GM04504 (cell line): ENCODE measurements at places on chromosomes 1 and 21.

DNA sequence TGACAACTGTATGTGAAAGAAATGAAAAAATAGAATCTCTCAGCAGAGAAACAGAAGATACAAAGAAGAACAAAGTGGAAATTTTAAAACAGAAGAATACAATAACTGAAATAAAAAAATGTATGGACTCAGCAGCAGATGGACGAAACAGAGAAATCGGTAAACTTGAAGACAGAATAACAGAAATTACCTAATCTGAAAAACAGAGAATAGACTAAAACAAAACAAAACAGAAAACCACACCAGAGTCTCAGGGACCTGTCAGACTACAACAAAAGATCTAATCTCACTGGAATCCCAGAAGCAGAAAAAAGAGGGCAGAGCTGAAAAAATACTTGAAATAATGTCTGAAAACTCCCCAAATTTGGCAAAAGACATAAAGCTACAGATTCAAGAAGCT is 83.0 kb downstream of the ZSWIM5 start:
- DNase-seq, result no peak

DNA sequence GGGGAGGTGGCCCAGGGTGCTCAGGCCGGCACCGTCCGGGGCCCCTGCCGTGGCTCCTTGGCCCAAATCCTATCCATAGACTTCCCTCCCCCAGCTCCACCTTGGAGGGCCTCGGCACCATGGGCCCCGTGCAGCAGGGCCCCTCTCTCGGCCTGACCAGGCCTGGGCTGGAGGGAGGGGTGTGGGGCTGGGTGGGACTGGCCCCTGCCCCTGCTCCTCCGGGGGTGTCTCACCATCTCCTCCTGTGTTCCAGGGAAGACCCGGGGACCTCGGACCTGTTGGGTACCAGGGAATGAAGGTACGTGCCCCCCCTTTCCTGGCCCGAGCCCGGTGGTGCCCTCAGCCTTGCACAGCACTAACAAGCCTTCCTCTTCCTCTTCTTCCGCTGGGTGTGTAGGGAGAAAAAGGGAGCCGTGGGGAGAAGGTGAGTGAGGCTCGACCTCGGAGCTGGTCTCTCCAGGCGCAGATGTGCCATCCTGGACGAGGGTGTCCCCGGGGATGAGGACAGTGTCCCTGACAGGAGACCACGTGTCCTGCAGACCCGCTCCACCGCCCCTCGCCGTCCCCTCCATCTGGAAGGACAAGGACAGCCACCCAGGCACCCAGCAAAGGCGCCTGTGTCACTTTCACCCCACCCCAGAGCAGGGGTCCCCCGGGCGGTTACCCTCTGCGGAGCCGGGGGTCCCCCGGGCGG is 7.9 kb downstream of the COL6A1 start:
- no peak for DNase-seq

DNA sequence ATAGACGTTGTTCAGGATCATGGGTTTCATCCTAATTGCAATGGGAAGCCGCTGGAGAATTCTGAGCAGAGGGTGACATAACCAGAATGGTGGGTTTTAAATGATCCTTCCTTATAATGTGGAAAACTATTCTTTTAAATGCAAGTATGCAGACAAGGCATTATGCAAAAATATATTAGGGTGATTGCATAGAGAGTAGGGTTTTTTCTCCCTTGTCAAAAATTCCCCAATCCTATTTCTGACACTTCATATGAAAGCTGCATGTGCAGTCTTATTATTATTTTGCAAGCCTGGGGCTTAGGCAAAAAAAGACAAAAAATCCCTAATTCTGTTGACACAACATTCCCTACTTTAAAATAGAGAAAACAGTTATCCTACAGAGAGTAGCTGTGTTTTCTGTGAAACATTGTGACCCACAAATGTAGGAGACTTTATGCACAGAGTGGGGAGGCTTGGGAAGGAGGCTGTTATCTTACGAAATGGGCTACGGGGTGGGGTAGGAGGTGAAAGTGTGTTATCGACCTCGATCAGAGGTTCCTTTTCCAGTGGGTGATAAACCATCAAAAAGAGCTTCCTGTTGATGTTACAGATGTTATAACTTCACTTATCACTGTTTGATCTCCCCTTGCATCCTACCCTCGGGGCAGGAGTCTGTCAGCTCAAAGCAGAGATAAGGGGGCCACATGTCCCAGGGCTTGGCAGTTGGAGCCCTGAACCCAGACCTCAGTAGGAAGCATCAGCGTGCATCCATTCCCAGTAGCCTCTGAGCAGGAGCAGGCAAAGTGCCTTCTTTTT is 27.2 kb downstream of the RHEX start:
- DNase-seq, result no peak

DNA sequence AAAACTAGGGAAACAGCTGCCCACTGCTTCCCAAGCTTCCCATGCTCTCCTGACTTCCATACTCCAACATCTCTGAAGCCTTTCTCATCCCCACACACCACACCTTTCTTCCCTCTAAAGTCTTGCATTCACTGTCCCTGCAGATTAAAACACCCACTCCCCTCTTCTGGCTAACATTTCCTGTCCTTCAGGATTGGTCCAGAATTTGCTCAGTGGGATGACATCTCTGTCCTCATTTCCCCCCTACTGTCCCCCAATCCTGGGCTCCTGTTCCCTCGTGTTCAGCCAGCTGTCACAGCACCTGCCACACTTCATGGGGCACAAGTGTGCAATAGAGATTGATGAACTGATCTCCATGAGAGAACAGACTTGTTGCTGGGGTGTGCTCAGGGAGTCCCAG is 82.7 kb downstream of the KCND3 start:
- no peak for DNase-seq

- DNase-seq, result no peak
Measured at GRCh38 chr1:214440219-214440965, 111.0 kb downstream of the PTPN14 start.

- no peak for DNase-seq
Measured at GRCh38 chr1:93705892-93706500, 24.4 kb upstream of the BCAR3 start.

DNA sequence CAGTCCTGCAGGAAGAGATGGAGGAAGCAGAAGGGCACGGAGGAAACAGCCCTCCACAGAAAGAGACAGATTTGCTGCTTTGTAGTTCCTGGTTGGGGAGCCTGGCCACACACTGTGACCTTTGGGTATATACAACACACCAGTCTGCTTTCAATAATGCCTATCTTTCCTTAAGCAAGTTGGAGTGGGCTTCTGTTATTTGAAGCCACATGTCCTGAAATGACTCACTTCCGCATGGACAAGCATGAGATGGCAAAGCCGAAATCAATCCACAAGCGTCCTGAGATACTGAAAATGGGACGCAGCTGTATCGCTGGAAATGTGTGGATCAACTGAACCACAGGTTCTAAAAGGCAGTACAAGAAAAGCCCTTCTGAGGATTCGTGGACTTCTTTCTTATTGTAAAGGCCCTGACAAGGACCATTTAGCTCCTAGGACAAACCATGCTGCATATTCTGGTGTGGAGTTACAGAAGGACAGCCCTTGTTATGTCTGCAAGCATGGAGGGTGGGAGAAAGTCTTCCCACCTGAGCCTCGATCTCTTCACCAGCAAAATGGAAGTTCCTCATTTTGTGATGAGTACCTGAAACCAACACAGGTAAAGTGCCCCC is 22.7 kb upstream of the FHAD1 start:
- no peak for DNase-seq

DNA sequence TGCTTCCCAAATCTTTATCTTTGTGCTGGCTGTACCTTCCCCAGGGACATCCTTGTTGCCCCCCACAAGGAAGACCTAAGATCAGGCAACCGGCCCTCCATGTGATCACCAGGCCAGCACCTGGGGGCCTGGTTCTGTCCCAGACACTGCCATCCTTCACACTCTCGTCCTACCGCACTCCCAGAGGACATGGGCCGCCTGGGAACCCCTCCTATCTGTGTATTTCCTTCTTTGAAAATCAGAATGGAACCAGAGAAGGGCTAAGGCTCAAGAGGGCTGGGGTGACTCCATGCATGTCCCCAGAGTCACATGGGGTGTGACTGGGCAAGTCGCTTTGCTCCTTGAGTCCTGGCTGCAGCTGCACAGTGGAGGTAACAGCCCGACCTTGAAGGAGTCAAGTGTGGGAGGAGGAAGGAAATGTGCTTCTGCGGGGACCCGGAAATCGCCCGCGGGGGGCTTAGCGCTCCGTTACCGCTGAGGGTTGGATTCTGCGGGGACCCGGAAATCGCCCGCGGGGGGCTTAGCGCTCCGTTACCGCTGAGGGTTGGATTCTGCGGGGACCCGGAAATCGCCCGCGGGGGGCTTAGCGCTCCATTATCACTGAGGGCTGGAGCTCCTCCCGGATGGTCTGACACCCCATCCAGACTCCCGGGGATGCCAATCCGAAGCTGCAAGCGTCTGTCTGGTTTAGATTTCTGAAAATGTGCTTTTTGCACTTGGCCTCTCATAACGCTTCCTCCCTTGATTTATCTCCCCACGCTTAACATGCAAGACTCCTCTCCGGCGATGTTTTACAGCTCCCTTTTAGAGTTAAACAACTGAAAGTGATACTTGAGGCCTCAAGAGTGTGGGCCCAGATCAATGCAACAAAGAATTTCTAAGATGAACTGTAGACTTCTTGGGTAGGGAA is 278.9 kb downstream of the NPHP4 start:
- no peak for DNase-seq

DNA sequence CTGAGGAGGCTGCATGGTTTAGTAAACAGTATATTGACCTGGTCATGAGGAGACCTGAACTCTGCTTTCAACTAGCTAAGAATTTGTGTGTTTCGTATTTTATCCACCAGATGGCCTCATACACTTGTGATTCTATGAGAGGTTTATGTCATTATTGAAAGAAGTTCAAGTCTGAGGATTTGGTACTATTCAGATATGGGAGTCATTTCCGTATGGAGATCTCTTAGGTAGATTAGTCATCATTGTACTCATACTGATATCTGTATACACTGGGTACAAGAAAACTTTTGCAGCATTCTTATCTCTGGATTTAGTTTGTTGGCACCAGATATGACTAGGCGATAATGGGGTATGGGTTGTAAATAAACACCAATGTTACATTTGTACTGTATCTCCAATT is 26.6 kb downstream of the ATF6 start:
- DNase-seq, result peak; percentile 52

- DNase-seq, result no peak
Measured at GRCh38 chr21:46340998-46341397, 17.0 kb downstream of the PCNT start.

GRCh38 chr1:43329995-43330751 is 7.4 kb upstream of the MPL start:
- DNase-seq, result peak; percentile 22
